Naive thymus-derived CD4-positive, alpha-beta T cell (primary cell): ENCODE measurements at places on chromosomes 16 and 17. TPM values are rescaled to one million over a fixed set of nuclear protein-coding genes. Genes with fewer than 3 reads are reported as not detected.

The NLE1 gene
- 13.2 TPM for total RNA-seq

GRCh38 chr17:45139533-45139920 lies 4.0 kb downstream of the ACBD4 start:
- no peak for DNase-seq

- DNase-seq, result no peak
These were observed 26.3 kb downstream of the LAT start for GRCh38 chr16:29011112-29011511.

DNA sequence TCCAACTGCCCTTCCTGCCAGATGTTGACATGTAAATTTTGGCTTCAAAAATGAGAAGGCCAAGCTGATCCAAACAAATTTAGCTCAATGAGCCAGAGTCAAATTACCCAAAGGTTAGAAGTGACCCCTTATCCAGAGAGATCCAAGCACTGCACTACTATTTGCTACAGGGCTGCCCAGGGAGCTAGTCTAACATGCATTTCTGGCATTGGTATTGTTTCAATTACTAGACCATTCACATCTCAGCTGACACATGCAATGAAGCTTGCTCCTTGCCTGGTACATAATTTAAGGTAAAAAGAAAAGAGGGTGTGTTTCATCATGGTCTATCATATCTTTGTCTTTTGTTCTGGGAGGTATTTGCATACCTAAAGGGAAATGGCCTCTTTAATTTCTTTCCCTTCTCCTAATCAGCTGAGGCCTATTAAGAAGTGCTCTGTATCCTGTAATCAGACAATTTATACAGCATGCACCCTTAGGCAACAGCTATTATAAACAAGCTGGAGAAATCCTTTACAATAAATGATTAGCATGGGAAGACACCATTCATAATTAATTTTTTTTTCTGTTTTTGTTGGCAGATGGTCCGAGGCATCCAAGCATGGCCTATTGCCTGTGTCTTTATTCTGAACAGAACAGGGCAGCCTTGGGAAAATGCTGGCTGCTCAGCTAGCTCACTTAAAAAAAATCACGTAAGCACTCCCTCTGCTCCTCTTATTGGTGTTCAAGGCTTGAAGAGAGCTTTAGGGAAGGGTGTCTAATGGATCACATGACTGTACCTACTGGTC lies 161.5 kb upstream of the SALL1 start:
- no peak for DNase-seq

DNA sequence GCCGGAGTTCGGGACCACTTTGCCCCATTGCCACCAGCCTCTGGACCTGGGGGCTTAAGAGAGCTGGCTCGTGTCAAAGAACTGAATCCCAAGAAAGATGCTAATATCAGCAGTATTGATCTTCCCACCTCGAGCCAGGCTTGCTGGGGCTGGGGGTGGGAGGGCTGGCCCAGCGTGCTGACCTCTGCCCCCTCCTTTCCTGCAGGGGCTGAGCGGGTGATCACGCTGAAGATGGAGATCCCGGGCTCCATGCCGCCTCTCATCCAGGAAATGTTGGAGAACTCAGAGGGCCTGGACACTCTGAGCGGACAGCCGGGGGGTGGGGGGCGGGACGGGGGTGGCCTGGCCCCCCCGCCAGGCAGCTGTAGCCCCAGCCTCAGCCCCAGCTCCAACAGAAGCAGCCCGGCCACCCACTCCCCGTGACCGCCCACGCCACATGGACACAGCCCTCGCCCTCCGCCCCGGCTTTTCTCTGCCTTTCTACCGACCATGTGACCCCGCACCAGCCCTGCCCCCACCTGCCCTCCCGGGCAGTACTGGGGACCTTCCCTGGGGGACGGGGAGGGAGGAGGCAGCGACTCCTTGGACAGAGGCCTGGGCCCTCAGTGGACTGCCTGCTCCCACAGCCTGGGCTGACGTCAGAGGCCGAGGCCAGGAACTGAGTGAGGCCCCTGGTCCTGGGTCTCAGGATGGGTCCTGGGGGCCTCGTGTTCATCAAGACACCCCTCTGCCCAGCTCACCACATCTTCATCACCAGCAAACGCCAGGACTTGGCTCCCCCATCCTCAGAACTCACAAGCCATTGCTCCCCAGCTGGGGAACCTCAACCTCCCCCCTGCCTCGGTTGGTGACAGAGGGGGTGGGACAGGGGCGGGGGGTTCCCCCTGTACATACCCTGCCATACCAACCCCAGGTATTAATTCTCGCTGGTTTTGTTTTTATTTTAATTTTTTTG lies 8.5 kb downstream of the GJD3 start:
- no peak for DNase-seq

DNA sequence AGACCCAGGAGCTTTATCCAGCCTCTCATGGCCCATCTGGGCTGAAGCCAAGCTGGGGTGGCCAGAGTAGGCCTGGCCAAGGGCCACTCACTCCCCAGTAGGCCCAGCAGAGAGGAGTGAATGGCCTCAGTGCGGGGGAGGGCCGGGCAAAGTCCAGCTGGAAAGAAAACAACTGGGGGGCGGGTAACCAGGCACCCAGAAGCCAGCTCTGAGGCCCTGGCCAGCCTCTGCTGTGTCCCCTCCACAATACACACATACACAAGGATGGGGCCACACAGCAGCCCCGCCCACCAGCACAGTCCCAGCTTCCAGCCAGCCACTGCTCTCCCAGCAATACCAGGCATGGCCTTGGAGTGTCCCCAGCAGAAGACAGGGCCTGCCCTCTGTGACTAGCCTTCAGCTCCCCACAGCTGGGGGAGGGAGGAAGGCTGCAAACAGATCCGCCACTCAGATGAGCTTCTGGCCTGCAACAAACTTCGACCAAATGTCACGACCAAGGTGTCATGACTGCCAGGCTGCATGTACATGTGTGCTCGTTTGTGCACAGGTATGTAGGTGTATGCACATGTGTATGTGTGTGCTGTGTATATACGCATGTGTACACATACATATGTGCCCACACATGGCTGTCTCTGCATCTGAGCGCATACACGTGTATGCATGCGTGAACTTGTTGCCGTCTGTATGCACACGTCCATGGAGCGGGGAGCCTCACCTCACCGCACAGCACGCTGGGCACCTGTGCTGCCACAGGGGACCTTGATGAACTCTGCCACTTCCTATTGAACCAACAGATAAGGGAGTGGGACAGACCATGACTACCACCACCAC lies 5.0 kb downstream of the CARHSP1 start:
- no peak for DNase-seq

- DNase-seq, result no peak
These were observed 20.9 kb downstream of the CCDC182 start for GRCh38 chr17:57724026-57724728.

GRCh38 chr17:56113486-56113885 lies 39.8 kb upstream of the ANKFN1 start:
- DNase-seq, result no peak
